Glomerular endothelial cell (primary cell): ENCODE measurements at places on chromosomes 1 and 21. TPM values are rescaled to one million over a fixed set of nuclear protein-coding genes. Genes with fewer than 3 reads are reported as not detected.

The RCAN3 gene
- total RNA-seq = 3.7 and 7.4 TPM in 2 replicates

The ST6GALNAC3 gene
- 12.4 and 16.6 TPM in 2 replicates for total RNA-seq

The CTSK gene
- 2.3 and 5.5 TPM in 2 replicates for total RNA-seq

The AMY2B gene
- total RNA-seq = 0.73 and 5.1 TPM in 2 replicates

The NUP210L gene
- not detected in 2 replicates for total RNA-seq

The SMCP gene
- not detected in 2 replicates for total RNA-seq

The FHL3 gene
- 55.4 and 90.1 TPM in 2 replicates for total RNA-seq

The RSRP1 gene
- 67.5 and 102 TPM in 2 replicates for total RNA-seq

The OR2T2 gene
- not detected in 2 replicates for total RNA-seq

The PTTG1IP gene
- 464 and 500 TPM in 2 replicates for total RNA-seq

The HCRTR1 gene
- total RNA-seq = 0.58 and 1.3 TPM in 2 replicates

The AMY1C gene
- not detected in 2 replicates for total RNA-seq

GRCh38 chr1:216924732-216925131, 201.5 kb upstream of the ESRRG start:
- no peak for DNase-seq

DNA sequence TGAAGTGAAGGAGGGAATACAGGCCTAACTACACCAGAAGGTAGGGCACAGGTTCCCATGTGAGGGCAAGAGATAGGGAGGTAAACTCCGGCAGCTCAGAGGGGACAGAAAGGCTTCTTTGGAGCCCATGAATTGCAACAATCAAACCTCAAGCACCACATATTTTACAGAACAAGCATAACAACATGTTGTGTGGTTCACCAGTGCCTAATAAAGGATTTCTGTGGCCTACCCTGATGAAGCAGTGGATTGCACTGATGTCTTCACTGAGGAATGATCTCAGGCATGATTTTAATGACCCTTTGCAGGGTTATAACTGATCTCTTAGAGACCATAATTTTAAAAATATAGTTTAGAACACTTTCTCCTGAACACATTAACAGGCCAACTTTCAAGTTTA, 77.4 kb downstream of the RUNX1 start:
- DNase-seq = no peak

- no peak for DNase-seq
Observed at GRCh38 chr1:6783936-6784559, 1.2 kb upstream of the CAMTA1 start.

GRCh38 chr1:43835082-43836021, 98.2 kb upstream of the ARTN start:
- DNase-seq = no peak

- DNase-seq = no peak
Observed at GRCh38 chr1:19869929-19870328, 12.3 kb upstream of the OTUD3 start.

GRCh38 chr1:244350027-244350426, 101.7 kb downstream of the ADSS2 start:
- no peak for DNase-seq

DNA sequence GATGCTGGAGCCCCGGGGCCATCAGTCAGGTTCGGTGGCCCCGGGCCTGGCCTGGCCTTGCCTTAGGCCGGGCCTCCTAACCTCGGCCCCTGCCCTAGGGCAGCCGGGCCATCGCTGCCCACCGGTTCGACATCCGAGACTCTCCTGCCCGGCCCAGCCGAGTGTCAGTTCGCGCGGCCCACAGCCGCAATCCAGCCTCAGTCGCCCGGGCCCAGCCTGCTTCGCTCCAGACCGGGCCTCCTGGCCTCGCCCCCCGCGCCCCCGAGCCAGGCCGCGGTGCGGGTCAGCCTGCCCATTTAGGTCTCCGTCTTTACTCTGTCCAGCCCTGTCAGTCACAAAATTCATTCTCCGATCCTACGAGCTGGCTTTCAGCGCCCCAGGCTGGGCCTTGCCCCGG, 777 bp downstream of the LRRC41 start:
- DNase-seq = no peak

DNA sequence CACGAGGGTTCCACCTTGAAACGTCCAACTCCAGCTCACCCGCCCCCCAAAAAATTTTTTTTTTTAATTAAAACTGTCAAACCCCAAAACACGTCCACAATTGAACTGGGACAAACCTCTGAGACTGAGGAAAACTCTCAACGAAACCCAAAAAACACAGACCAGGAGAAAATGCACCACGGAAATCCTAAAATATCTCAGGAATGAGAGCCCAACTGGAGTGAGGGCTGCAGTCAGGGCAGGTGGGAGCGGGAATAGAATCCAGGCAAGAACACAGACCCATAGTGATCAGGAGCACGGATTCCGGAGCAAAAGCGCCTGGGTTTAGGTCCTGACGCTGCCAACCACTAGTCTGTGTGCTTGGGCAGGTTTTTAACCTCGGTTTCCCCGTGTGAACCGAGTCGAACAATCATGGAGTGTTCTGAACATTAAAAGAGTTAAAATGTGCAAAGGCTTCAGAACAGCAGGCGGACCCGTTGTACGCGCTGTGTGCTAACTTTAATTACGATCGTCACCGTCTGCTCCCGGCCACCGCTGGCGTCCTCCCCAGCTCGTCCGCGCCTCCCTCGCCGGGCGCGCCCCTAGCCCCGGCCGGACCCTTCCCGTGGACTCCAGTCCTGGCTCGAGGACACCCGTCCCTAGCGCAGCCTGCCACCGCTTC, 624 bp downstream of the ARHGAP29 start:
- DNase-seq = no peak

- no peak for DNase-seq
Observed at GRCh38 chr1:20223106-20223505, 36.8 kb upstream of the PLA2G2C start.

DNA sequence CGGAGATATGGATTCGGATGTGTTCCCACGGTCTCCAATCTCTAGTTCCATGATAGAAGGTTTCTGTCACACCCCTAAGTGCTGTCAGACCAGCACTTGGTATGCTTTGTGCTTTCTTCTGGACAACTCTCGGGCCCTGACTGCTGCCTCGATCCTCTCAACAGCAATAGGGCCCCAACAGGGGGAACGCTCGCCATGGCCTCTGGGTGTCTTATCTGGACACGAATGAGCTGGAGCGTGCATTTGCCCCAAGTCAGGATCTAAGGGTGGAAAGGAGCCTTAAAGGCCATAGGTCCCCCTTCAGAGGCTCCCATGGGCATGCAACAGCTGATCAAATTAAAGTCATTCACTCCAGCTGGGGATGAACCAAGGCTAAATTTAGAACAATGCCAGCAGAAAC, 76.8 kb downstream of the TCP10L start:
- no peak for DNase-seq

- no peak for DNase-seq
Observed at GRCh38 chr1:231443363-231443762, 21.3 kb upstream of the EGLN1 start.

DNA sequence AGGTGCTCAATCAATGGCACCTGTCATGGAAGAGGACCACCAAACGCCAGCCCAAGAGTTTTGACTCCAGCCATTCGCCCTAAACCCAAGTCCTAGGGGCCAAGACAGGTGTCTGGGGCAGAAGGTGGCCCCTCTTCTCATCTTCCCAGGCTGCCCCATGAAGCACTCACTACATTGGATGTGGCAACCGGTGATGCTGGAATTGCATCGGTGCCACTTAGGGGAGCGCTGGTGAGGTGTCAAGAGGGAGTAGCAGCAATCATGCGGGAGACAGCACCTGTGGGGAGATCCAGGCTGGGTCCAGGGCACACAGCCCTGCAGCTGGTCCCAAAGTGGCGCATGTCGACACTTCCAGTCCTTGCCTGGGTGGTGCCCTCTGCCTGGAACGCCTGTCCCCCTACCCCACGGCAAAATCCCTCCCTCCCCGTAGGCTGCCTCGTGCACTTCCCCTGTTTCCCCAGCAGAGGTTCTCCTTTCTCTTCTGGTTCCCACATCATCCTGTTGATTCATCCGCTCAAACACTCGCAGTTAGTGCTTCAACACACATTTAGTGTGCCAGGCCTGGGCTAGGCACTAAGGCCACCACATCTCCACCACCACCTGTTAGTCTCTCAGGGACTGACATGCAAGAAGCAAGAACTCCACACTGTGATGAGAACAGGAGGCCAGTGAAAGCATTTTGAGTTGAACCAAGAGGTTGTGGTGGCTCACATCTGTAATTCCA, 18.5 kb downstream of the PLA2G2D start:
- peak; percentile 39 for DNase-seq

- DNase-seq = no peak
Observed at GRCh38 chr1:63775418-63776127, 1.8 kb downstream of the ROR1 start.

GRCh38 chr1:153292185-153292584, 20.6 kb downstream of the PGLYRP3 start:
- DNase-seq = no peak

GRCh38 chr1:156445789-156446263, 54.7 kb downstream of the MEF2D start:
- DNase-seq = peak; percentile 33

GRCh38 chr1:83527987-83528386, 470.9 kb downstream of the TTLL7 start:
- DNase-seq = no peak

- peak; percentile 25 for DNase-seq
Observed at GRCh38 chr1:186575348-186575747, 104.9 kb downstream of the PTGS2 start.

DNA sequence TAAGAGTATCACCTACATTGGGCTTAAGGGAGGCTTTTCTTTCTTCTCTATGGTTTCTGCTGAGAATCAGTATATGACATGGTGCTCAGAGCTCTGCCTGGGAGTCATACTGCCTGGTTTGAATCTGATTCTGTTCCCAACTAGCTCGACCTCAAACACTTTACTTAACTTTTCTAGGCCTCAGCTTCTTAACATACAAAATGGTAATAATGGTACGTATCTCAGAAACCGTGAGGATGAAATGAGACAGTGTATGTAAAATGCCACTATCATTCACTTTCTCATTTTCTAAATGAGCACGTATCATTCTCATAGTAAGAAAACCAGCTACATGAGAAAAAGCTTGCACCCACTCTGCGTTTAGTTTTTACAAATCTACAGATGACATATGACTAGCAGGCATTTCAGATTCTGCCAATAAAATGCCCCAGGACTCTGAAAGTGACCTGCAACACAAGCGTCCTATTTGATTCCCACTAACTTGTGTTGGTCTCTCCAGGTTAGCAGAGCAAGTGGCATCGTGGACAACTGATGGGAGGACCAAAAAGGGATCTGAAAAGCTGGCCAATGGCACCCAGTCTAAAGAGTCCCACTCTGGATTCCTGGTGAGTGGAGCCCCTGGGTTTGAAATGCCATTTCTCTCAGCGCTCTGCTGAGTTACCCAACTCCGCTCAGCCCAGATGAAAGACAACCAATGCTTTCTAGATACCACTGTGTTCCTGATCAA, 6.1 kb downstream of the CTNNBIP1 start:
- no peak for DNase-seq
